Activated CD8-positive, alpha-beta memory T cell treated with anti-CD3 and anti-CD28 coated beads for 1 hour (primary cell): ENCODE measurements at places on chromosomes 7 and 10.

- no peak for DNase-seq
These were observed 166.7 kb upstream of the PRKCQ start for GRCh38 chr10:6746782-6747181.

- no peak for DNase-seq
These were observed 99.6 kb upstream of the DIP2C start for GRCh38 chr10:788796-789748.

DNA sequence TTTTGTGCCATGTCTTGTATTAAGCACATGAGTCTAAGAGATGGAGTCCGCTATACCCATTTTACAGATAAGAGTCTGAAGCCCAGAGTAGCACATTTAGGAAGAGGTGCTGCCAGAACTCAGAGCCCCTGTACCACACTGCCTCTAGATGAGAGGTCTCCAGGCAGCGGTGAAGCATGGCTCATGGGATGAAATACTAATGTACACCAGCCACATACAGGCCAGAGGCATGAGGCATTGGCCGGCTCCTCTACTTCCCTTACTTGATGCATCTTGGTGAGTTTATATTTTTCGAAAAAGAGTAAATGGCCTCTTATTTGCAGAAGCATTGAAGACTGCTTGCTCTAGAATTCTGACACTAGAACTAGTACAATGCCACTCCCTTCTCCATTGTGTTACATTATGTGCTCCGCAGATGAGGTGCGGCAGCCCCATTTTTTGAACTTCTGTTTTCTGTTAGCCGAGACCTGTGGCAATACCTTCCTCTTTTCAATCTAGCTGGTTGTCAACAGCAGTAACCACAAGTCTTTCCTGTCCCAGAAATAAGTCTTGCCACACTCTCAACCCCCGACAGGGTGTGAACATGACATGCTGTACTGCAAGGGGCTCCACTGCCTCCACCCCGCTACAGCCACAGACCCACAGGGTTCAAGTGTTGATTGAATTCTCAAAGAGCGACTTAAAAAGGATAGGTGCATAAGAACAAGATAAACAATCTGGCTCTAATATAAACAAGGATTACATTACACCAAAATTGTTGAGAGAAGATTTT, 145.3 kb downstream of the CELF2 start:
- peak; percentile 64 for DNase-seq

DNA sequence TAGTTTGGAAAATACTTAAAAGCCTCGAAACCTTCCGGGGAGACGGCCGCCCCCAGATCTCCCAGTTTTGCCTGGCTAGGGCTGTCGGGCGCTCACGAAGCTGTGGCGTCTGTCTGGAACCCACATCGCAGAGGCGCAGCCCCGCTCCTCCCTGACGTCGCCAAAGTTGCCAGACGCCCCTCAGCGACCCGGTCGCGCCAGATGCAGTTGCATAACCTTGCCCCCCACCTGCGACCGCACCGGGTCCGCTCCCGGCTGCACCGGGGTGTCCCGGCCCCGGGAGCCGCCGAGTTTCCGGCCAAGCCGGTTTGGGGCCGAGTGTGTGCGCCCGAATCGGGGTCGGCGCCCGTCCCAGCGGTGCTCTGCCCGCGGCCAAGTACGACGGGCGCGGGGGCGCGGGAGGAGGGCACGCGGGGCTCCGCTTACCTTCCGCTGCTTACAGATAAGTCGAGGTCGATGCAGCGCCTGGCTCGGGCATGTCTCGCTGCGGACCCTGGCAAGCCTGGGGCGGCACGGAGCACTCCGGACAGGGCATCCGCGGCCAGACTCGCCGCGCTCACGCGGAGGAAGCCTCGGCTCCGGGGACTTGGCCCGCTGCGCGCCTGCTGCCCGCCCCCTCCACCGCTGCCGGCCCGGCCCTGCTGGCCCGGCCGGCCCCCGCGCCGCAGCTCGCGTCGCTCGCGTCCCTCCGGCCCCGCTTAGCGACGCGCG, 665 bp downstream of the INSYN2A start:
- no peak for DNase-seq

GRCh38 chr7:75920431-75921161, 5.6 kb downstream of the POR start:
- DNase-seq: no peak

GRCh38 chr7:57651006-57651405, 201.0 kb downstream of the ZNF716 start:
- DNase-seq: no peak

DNA sequence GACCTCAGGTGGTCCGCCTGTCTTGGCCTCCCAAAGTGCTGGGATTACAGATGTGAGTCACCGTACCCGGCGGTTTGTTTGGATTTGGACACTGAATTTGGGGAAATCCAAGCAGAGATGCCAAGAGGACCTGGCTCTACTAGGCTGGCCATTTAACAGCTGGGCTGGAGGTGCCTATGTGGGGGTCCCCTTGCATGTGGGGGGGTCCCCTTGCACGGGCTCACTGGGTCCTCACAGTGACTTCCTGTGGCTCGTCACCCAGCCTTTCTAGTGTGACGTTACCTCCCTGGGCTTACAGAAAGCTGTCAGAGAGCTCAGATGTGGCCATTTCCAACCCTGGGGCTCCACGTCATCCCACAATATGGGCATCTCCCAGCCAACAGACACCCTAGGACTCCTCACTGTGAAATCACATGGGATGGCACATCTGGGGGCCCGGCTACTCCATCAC, 49.3 kb upstream of the GNA12 start:
- no peak for DNase-seq

- no peak for DNase-seq
These were observed 61.7 kb upstream of the UBE3C start for GRCh38 chr7:157077021-157077420.

- DNase-seq: no peak
These were observed 26.1 kb upstream of the GPAM start for GRCh38 chr10:112209684-112210131.

- DNase-seq: no peak
These were observed 160.0 kb upstream of the TCF7L2 start for GRCh38 chr10:112790030-112790429.

DNA sequence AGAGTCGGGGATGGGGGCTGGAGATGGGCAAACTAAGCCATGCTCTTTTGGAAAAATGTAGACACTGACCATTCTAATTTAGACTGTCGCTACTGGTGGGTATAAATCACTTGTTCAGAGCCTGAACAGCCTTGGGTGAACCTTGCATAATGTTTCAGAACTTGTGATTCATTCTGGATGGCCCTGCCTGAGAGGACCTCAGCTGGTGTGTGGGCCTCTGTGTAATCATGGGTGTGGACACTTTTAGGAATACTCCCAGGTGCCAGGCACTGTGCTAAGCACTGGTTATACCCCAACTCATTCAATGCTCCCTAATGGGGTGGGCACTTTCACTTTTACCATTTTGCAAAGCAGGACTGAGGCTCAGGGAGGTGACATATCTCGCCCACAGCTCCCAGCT, 26.8 kb upstream of the TM9SF3 start:
- DNase-seq: no peak

DNA sequence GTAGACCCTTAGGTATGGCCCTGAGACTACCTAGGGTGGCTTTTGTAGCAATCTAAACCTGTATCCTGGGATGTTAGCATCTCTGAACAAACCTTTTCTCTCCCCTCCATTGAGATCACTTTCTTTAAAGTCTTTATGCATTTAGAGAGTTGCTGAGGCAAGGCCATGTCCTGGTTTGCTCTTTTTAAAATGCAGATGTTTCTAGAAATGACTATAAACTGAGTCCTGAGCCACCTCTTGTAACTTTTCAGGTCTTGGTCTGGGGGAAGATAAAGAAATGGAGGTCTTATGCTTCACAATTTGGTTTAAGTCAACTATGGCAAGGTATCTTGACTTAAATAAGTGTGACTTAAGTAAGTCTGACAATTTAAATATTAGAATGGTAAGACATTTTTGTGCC, 78.0 kb downstream of the AUTS2 start:
- no peak for DNase-seq

- DNase-seq: peak; percentile 25
These were observed 103.8 kb upstream of the PPIF start for GRCh38 chr10:79243181-79244067.
